Stimulated activated CD4-positive, alpha-beta T cell treated with anti-CD3 and anti-CD28 coated beads, Interleukin-2, amount 100 ng/mL, for 48 hours (primary cell): ENCODE measurements at places on chromosomes 13 and 19.

DNA sequence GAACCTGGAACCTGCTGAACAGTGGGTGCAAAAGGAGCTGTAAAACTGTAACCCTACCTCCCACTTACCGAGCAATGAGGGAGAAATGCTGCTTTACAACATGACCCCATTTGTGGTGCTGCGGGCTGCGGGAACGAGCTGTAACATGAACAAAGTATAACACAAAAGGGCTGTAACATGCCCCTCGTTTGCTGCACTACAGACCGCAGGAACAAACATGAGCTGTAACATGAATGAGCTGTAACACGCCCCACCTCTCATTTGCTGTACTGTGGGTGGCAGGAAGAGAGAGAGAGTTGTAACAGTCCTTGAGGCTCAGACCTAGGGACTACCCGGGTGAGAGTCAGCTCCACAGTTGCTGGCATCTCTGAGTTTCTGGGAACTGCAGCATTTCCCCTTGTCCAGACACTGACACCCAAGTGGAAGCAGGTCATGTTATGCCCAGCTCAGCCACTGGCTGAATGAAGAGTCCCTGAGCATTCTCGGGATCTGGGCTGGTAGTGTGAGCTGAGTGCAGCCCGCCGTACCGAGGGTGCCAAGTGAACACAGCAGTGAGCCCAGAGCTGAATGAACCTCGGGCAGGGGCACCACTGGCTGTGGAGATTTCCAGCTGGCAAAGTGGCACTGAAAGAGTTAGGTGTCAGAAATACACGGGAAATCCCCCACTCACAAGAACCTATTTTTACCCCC, 1385.3 kb upstream of the SPRY2 start:
- no peak for DNase-seq

DNA sequence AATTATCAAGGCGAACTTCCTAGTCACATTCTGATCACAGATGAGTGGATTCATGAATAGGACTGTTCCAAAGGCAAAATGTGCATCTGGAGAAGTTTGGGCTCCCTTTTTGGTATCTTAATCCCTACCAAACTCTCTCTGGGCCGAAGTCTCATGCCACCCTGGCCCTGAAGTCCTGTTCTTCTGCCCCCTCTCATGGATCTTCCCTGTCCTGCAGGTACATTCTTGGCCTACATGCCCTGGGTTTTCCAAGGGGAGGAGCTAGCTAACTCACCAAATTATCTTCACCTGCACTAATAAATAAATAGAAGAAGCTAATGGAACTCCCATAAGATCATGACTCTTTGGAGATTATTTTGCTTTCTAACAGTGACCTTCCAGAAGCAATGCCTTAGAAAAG, 50.3 kb downstream of the SERTM1 start:
- DNase-seq = no peak

GRCh38 chr13:97223711-97224541, 1.8 kb downstream of the MBNL2 start:
- no peak for DNase-seq

GRCh38 chr13:101449790-101450748, 2.4 kb upstream of the ITGBL1 start:
- DNase-seq = no peak

DNA sequence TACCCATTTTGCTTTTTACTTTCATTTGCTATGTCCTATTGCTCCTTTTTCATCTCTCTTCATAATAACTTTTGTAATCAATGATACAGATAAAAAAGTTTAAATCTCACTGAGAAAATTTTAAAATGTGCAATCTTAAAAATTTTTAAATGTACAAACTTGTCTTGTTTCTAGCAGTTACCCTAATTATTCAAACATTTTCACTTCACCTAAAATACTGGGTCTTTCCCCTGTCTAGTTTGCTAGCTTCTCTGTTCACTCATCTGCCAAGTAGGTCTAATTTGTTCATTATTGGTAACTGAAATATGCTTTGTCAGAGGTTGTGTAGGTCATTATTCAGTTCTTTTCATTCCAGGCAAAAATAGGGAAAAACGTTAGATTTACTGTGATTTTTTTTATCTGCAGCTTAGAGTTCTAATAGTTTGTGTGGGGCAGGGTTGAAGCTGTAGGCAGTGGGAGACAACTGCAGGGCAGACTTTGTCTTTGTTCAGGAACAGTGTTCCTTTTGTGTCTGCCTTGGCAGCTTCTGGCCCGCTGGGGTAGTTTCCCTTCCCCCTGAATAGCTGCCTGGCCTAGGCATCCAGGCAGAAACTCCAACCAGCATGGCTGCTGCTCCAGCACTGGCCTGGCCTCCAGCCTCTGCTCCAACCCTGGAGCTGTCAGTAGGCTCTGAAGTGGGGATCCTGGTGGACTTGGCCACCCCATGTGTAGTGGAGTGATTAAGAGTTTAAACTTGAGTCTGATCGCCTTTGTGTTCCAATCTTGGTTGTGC, 48.5 kb downstream of the WDFY2 start:
- DNase-seq = no peak

GRCh38 chr19:2168619-2169424, 5.1 kb downstream of the DOT1L start:
- DNase-seq = peak; percentile 63

DNA sequence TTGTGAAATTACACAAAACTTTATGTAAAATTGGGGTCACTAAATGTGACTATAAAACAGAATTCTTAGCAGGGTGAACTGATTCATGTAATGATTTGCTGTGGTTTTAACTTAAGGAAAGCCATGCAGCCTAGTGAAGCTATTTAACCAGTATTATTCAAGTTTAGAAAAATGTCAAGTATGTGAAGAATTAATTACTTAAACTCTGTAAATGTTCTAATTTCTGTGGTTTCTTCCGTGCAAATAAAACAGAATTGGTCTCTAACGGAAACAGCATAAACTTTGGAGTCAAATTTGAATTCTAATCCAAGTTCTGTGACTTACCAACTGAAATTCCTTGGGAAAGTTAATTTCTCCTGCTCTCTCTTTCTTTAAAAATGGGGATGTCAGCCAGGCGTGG, 13.3 kb downstream of the CDC16 start:
- no peak for DNase-seq

- DNase-seq = no peak
Observed at GRCh38 chr13:22801402-22802003, 379.3 kb upstream of the SGCG start.

GRCh38 chr19:10713317-10713716, 4.6 kb upstream of the DNM2 start:
- no peak for DNase-seq

- no peak for DNase-seq
Observed at GRCh38 chr19:18761531-18762110, 29.5 kb downstream of the COMP start.

DNA sequence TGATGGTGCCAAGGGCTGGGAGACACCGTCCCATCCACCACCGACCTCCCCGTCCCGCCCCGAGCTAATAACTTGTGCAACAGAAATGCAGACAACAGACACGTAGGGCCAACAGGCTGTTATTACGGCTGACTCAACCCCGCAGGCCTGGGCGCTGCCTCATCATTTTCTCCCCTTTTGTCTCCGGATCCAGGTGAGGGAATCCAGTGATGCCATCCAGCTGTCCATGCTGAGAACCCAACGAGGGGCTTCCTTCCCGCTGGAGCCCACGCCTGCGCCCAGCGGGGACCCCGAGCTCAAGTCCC, 6.4 kb upstream of the DIRAS1 start:
- no peak for DNase-seq

GRCh38 chr13:64488731-64489130, 2741.4 kb downstream of the PCDH9 start:
- DNase-seq = no peak

DNA sequence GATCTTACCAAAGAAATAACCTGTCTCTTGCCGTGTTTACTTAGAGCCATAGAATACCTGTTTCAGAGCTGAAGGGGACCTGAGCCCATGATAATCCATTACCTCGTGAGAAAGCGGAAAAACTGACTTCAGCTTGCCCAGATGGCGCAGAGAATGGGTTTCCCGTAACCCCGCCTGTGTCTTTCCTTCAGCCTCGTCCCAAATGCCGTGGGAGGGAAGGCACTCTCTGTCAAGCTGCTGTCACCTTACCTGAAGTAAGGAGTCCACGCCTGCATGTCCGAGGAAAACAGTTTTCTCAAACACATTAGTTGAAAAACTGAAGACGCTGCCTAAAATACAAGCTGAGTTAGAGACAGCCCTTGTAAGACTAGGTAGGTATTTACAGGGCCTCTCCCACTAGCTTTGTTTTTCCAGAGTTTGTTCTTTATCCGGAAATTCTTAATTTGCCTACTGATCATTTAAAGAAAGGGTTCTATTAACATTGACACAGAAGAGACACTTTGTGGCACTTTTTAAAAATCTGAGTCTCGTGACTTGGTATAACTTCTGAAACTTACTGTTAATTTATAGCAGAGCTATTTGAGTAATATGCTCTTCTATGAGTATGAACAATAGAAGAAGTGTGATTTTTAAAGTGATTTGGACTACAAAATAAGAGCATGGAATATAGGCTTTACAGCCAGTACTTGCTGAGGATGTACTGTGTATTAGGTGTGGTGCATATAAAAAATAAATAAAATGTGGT, 1.3 kb upstream of the INTS6 start:
- peak; percentile 31 for DNase-seq

- DNase-seq = no peak
Observed at GRCh38 chr13:104114101-104114500, 1047.9 kb upstream of the SLC10A2 start.

DNA sequence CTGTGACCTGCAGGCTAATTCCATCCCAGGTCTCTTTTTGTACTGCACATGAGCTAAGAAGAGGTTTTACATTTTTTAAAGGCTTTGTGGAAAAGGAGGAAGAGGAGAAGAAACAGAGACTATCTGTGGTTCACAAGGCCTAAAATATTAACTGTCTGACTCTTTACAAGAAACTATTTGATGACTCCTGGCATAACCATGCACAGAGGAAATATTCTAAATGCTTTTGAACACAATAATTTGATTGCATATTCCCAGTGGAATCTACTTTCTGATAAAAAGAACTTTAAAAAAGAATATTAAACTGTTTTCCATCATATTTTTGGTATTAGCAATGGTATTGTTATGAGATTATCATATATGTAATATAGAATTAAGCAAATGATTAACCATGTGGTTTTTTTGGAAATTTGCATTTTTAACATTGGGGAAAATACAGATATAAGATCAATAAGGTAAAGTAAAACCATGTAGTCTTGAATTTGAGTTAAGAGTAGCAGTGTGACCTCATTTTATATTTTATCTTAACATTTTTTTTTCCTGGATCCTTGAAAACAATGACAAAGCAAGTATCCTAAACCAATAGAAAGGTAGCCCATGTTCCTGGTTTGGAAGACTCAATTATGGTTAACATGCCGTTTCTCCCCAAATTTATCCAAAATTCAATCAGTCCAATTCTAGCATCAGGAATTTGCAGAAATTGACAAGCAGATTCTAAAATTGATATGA, 251.0 kb downstream of the UQCRFS1 start:
- DNase-seq = no peak

- DNase-seq = peak; percentile 40
Observed at GRCh38 chr19:4583961-4584669, 24.6 kb upstream of the SEMA6B start.

DNA sequence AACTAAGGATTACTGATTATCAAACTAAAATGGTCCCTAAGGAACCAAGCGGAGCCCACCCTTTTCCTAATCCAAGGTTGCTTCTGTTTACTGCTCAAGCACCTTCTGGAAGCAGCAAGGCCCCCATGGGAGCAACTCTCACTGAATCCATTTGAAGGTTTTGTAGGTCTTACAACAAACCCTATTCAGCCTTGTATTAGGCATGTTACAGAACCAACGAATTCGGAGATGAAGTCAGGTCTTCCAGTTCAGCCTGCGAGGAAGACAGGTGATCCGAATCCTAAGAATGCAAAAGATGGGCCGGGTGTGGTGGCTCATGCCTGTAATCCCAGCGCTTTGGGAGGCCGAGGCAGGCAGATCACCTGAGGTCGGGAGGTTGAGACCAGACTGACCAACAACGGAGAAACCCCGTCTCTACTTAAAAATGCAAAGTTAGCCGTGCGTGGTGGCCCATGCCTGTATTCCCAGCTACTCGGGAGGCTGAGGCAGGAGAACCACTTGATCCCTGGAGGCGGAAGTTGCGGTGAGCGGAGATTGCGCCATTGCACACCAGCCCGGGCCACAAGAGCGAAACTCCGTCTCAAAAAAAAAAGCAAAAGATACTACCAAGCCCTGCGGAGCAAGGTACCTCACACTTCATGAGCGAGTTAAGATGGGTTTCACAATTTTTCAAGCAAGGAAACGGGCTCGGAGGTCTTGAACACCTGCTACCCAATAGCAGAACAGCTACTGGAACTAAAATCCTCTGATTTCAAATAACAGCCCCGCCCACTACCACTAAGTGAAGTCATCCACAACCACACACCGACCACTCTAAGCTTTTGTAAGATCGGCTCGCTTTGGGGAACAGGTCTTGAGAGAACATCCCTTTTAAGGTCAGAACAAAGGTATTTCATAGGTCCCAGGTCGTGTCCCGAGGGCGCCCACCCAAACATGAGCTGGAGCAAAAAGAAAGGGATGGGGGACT, 609 bp downstream of the ZAR1L start:
- DNase-seq = peak; percentile 40

GRCh38 chr13:113670541-113670940, 3.5 kb downstream of the GRK1 start:
- no peak for DNase-seq

DNA sequence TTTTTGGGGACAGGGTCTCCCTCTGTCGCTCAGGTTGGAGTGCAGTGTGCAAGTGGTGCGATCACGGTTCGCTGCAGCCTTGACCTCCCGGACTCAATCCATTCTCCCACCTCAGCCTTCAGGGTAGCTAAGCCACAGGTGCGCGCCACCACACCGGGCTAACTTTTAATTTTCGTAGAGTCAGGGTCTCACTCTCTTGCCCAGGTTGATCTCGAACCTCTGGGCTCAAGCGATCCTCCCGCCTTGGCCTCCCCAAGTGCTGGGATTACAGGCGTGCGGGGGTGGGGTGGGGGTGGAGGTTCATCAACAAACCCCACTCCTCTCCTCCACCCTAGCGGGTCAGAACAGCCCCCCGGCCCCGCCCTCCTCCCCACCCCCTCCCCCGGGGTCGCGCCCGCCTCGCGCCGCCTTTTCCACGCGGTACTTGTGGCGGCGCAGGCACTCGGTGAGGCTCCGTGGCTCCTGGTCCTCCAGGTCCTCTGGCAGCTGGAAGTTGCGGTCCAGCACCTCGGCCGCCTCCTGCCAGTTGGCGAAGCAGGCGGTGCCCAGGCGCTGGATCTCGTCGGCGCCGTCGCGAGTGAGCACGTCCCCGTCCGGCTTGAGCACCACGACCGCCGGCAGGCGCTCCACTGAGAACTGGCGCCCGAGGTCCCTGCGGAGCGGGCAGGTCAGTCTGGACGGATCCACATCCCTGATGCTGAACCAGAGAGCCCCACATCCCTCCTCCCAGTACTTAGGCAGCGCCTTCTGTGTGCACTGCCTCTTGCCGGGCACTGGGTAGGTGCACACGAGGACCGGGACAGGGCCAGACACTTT, 5.2 kb downstream of the NXNL1 start:
- DNase-seq = no peak

- DNase-seq = no peak
Observed at GRCh38 chr13:41577436-41577835, 120.1 kb downstream of the RGCC start.
